K562 (cell line): ENCODE measurements at places on chromosomes 16 and 17. TPM values are rescaled to one million over a fixed set of nuclear protein-coding genes. Genes with fewer than 3 reads are reported as not detected.

The KRTAP2-3 gene
- not detected in 2 replicates for total RNA-seq

The SULT1A2 gene
- total RNA-seq, result 1.1 and 1.2 TPM in 2 replicates

GRCh38 chr16:81553814-81554675 lies 109.4 kb downstream of the CMIP start:
- DNase-seq, result no peak

DNA sequence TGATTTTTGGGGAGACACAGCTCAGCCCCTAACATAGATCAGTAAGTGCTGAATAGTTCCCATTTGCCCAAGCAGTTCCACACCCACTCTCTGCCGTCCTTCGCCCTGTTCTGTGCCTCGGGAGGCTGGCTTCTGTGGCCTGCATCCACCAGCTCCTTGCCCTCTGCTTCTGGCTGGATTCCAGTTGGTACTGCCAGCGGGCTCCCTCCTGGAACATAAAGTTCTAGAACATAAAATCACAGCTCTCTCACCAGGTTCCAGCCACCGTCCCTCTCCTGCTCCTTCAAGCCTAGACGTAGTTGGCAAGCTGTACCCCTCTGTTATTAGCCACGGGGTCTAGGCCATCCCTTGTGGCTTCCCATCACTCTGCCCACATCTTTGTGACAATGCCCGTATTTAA lies 3.9 kb upstream of the MRPS23 start:
- no peak for DNase-seq

DNA sequence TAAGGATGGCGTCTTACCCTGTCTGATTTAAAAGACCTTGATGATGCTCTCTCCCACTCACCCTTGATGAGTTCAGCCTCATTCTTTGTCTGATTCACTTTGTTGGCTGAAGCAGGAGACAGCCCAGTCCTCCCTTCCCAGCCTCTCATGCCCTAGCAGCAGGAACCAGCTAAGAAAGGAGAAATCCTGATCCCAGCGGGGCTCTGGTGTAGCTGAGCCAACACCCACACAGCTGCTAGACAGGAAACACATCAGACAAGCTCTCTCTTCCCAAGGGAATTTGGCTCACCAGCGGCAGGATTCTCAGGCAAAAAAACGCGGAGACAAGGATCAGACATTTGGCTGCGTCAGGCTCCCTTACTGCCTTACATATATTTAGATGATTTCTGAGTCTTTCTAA lies 211.5 kb downstream of the CDH11 start:
- no peak for DNase-seq

DNA sequence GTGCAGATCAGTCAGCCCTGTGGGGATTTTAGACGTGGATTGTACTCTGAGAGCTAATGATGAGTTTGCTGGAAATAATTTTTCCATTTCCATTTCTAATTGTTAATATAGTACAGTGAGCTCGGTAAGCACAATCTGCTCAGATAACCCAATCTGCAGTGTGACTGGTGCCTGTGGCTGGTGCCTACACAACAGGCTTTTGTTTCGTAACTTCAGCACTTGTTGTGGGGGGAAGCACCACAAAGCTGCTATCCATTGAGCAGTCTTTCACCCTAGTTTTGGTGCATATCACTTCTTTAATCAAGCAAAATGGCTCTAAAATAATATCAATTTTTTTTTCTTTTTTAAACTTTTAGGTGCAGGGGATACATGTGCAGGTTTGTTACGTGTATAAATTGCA lies 534.9 kb upstream of the HSBP1 start:
- DNase-seq, result no peak

The TEKT5 gene
- not detected in 2 replicates for total RNA-seq

- peak; percentile 82 for DNase-seq
Observed at GRCh38 chr16:67967958-67968399, 458 bp downstream of the SLC12A4 start.

The ATP6V0D1 gene
- 61.3 and 61.5 TPM in 2 replicates for total RNA-seq

GRCh38 chr17:49576088-49576916 lies 631 bp downstream of the NXPH3 start:
- peak; percentile 62 for DNase-seq

- no peak for DNase-seq
Observed at GRCh38 chr16:3857189-3858043, 23.1 kb downstream of the CREBBP start.

DNA sequence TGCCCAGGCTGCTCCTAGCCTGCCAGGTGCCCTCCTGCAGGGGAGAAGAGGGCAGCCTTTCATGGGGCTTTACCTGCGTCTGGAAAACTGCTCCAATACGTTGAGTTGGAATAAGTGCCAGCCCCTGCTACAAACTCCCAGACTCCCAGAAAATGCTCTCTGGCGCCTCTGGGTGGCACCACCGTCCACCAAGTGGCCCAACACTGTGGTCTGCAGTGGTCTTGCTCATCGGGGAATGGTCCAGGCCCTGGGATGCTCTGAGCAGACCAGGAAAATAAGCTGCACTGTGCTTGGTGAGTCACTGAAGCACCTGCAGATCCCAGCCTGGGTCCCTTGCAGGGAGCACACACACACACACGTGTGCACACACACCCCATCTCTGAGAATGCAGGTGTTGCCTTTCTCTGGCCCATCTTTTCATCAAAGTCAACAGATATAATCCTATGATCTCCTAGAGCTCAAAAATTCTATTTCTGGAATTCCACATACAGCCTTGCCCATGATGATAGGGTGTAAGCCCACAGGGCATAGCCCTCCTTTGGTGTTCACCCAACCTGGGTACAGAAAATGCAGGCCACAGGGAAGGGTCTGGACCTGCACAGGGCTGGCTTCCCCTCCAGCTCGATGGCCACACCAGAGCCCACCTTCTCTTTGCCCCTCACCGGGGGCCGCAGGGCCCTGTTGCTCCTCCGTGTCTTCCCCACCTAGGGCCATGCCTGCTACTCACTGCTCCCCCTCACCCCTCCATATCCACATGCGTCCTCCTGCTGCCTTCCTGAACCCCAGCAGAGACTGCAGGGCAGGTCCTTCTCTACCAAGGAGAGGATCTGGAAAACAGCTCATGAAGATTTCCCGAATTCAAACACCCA lies 20.5 kb downstream of the CDIP1 start:
- peak; percentile 59 for DNase-seq

GRCh38 chr17:74004056-74004455 lies 199.4 kb upstream of the RPL38 start:
- no peak for DNase-seq

- DNase-seq, result no peak
Observed at GRCh38 chr16:64251742-64252141, 870.1 kb downstream of the CDH11 start.

DNA sequence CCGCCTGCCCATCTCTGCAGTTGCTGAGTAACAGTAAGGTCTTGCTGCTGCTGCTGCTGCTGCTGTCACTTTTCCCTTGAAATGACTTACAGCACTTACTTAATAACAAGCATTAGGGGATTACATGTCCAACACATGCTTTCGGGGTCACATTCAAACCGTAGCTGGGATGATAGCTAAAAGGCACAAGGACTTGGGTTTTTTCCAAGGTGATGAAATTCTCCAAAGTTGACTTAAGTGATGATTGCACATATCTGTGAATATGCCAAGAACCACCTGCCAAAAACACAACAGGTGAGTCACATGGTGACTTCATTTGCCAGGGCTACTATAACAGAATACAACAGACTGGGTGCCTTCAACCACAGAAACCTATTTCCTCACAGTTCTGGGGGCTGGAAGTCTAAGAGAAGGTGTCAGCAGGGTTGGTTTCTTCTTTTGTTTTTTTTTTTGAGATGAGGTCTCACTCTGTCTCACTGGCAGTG lies 121.9 kb upstream of the TNRC6C start:
- DNase-seq, result no peak

GRCh38 chr17:19724501-19725420 lies 8.4 kb upstream of the SLC47A2 start:
- no peak for DNase-seq

- DNase-seq, result peak; percentile 67
Observed at GRCh38 chr16:69522732-69523404, 42.9 kb upstream of the NFAT5 start.

GRCh38 chr17:28970879-28971278 lies 19.6 kb upstream of the PHF12 start:
- DNase-seq, result no peak

DNA sequence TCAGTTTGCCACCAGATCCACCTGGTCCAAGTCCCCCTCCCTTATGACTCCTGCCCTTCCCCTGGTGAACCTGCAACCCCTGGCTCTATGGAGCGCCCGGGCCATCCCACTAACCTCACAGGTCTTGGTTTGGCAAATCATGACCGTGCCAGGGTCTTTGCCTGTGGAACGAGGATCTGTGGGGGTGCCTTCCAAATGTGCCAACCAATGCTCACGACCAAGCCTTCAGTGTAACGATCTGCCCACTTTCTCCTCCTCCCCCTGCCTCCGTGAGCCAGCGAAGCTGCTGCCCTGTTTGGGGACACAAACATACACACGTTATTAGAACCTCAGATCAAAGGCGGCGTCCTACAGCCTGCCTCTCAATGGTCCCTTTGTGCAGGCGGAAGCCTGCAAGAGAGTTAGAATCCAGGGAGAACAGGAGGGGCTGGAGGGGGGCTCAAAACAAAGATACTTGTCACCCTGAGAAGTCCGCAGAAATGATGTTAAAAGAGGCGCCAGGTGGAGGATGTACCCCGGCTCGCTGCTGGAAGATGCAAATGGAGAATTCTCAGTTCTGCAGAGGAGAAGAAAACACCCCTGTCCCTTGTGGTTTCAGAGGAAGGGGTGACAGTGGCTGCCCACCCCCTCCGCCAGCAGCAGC lies 9.0 kb upstream of the NKD1 start:
- no peak for DNase-seq

The ADGRG3 gene
- total RNA-seq, result 0.09 and 0.16 TPM in 2 replicates

DNA sequence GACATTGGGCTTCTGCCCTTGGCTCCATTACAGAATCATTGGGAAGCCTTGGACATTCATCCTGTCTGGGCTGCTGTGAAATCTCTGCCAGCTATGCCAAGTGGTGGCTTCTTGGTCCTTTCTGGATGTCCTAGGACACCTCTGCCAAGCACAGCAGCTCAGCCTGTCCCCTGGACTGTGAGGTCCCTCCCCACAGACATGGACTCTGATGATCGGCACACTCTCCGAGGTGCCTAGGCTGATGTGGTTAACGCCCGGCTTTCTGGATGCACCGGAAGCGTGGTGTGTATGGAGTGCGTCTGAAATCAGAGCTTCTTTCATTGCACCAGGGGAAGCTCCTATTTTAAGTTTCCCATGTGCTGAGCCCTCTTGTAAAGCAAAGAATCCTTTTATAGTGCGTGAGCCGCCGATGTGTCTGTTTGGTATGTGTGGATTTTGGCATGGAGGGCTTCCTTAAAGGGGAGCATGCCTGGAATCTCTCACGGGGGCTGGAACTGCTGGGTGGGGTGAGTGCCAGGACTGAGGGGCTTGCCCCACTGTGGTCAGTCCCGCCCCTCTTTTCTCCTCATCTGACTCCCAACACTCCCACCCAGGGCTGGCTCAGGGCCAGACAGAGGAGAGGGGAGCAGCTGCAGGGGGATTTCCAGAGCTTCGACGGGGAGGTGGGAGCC lies 7.0 kb upstream of the ARHGAP23 start:
- DNase-seq, result no peak

- no peak for DNase-seq
Observed at GRCh38 chr17:73777131-73777449, 132.8 kb upstream of the SDK2 start.

GRCh38 chr17:17897442-17897841 lies 60.7 kb upstream of the SREBF1 start:
- DNase-seq, result no peak

The NSMCE1 gene
- 59.5 and 68.2 TPM in 2 replicates for total RNA-seq
